Stimulated activated CD4-positive, alpha-beta T cell treated with anti-CD3 and anti-CD28 coated beads, Interleukin-4, amount 100 ng/mL, for 1 hour (primary cell): ENCODE measurements at places on chromosomes 7 and 10.

GRCh38 chr10:79274279-79275104, 72.8 kb upstream of the PPIF start:
- no peak for DNase-seq

DNA sequence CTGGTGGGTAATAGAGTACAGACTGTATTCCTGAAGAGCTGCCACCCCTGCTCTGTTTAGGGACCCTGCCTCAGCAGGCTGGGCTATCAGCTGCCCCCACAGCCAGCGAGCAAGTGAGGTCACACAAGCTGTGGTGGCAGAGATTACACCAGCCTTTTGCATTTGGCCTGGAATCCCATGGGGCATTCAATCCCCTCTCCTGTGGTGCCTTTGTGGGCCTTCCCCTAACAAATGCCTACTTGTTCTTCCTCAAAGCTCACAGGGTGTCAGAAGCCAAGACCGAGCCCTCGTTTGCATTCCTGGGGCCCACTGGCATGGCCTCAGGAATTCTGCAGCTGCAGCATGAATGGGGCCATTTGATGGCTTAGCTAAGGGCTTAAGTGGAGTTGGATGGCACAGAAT, 212.7 kb upstream of the PHYHIPL start:
- DNase-seq, result no peak

DNA sequence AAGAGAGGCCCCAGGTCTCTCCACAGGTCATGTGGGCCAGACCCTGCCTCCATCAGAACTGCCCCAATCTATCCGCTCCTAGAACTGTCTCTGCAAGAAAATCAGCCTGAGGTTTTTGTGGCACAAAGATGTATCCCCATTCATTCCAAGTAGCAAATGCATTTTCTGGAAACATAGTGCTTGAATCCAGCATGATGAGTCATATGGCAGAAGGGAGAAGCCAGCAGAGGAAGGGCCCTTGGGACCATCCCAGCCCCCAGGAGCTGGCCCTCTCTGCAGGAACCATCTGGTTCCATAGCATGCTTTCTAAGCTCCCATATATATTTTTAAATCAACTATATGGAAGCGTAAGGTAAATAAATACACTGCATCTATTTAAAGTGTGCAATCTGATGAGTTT, 563.2 kb downstream of the GALNT17 start:
- DNase-seq, result no peak

GRCh38 chr7:53351681-53352080, 316.2 kb downstream of the POM121L12 start:
- DNase-seq, result no peak

GRCh38 chr7:102295346-102296178, 8.9 kb downstream of the SH2B2 start:
- DNase-seq, result no peak

GRCh38 chr10:5573968-5574641, 49.3 kb downstream of the CALML3 start:
- DNase-seq, result no peak
